ENCODE measurements at places on chromosomes 4 and X.
A peak's percentile ranks its signal among the peaks of the same experiment; 100 is the strongest.

GRCh38 chrX:31356275-31357212 is 284.7 kb upstream of the FTHL17 start:
- DNase-seq = no peak

GRCh38 chrX:64885850-64886249 is 90.4 kb downstream of the ZC4H2 start:
- DNase-seq = no peak

- DNase-seq = peak; percentile 59
These were observed 67.1 kb downstream of the SHROOM2 start for GRCh38 chrX:9853307-9853706.

DNA sequence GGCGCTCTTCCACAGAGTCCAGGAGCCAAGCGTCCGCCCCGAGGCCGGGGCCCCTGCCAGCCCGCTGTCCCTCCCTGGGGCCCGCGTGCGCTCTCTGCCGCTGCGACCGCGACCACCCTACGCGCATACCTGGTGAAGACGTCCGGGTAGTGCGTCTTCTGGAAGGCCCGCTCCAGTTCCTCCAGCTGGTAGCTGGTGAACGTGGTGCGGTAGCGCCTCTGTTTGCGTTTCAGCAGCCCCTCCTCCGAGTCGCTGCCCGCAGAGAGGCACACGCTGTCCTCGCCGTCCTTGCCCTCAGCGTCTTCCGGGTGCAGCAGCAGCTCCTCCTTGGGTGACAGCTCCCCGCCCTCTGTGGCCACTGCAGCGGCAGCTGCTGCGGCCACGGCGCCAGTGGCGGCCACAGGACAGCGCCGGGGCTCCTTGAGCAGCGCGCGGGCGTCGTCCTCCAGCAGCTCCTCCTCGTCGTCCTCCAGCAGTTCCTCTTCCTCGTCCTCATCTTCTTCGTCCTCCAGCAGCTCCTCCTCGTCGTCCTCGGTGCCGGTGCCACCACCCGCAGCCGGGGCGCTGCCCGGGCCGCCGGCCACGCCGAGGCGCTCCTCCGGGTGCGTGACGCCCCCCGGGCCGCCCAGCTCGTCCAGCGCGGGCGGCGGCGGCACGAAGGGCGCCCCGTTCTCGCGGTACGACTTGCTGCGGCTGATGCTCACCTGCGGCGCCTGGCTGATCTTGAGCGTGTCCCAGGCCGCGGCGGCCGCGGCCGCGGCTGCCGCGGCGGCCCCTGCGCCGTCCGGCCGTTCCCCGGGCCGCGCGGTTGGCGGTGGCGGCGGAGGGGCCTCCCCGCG is 2.8 kb downstream of the ARX start:
- DNase-seq = no peak

GRCh38 chr4:120056246-120056645 is 10.4 kb downstream of the MAD2L1 start:
- peak; percentile 41 for DNase-seq

- DNase-seq = no peak
These were observed 23.2 kb upstream of the SMIM20 start for GRCh38 chr4:25890571-25891485.

DNA sequence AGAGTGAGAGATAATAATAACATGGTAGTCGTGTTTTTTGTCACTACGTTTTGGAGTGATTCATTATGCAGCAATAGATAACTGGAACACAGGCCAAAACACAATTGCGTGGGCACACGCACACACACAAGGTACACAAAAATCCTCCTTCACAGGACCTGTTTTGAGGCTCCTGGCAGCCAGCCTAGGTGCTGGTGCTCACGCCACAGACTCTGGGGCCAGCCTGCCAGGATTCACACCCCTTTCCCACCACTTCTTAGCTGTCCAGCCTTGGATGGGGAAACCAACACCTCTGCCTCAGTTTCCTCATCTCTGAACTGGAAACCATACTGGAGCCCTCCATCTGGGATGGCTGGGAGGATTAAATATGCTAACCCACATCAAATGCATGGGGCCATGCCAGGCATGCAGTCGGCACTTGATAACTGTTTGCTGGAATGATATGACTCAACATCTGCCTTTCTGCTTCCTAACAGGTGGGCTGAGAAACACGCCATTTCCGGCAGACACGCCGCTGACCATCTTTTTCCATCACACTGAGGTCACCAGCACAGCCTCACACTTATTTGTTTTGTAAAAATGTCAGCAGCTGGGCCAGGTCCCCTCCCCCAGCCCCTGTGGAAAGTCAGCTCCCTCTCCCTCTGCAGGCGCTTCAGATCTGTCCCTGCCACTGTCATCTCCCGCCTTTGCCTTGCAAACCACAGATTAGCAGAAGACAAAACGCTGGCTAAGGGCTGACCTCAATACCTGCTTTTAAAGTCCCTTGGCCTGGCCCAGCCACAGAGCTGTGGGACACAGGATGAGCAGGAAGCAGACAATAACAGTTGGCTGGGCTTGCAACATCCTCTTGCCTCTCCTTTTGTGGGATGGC is 237.5 kb downstream of the BCOR start:
- peak; percentile 67 for DNase-seq

GRCh38 chr4:146308951-146309350 is 94.6 kb downstream of the REELD1 start:
- DNase-seq = no peak

DNA sequence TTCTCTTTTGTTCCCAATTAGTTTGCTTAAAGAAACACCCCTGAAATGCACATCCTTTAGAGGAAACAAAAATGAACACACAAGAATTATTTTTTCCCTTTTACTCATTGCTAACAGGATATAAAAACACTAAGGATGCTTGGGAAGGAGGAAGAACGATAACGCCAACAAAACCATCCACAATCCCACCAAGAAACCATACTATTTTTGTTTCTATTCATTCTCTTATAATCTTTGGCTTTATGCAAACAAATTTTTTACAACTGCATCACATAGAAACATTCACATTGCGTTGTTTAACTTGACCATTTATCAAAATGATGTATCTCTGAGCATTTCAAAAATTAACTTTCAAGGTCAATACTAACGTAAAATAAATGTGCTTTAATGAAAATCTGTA is 12.0 kb downstream of the APBB2 start:
- DNase-seq = no peak

- no peak for DNase-seq
These were observed 38.0 kb downstream of the KIT start for GRCh38 chr4:54695788-54696187.

DNA sequence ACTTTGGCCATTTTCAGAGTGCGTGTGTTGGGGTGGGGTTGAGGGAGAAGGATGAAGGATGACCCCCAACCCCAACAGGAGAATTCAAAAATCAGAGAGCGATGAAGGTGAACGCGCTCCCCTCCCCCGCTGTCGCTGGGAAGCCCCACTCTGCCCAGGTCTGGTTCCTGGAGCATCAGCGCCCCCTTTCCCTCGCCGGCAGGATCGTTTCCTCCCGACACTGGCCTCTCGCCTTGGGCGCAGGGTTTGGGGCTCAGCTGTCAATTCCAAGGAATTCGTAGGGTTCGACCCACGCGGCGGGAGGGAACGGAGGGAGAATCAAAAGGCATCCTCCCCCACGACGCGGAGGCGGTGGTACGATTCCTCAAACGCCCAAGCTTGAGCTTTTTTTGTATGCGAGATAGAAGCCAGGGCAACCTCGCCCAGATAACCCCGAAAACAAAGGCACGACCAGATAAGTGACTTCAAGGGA is 1.0 kb upstream of the PDGFRA start:
- peak; percentile 88 for DNase-seq

- no peak for DNase-seq
These were observed 67.7 kb upstream of the UGT2B4 start for GRCh38 chr4:69563424-69563823.

DNA sequence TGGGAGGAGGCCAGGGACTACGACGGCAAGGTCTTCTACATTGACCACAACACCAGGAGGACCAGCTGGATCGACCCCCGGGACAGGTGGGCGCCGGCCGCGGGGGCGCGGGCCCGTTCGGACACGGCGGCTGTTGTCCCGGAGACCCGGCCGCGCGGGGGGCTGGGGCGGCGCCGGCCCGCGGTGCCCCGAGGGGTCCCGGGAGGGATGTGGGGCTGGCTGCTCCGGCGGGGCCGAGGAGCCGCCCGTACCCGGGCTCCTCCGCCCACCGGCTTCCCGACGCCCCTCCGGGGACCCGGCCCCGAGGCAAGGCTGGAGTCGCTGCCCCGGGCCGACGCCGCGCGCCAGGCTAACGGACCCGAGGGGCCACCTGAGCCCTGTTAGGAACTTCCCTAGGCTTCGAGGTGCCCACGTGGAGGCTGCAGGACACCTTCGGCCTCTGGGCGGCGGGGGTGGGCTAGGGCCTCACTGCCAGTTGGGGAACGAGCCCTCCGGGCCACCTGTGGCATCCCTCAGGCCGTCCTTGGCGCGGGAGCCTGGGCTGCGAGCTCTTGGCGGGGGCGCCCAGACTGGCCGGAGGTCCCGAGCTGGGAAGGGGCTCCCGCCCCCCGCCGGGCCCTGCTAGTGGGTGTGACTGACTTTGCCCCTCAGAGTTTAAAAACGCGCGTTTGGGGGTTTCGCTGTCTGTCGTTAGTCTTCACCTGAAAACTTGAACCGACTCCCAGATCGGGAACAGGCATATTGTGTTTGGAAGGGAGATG is 660 bp downstream of the WWC2 start:
- DNase-seq = no peak

All from amniotic epithelial cell (primary cell).